ENCODE measurements at places on chromosomes 7 and 10.

- no peak for DNase-seq
These were observed 219.4 kb downstream of the ABCA13 start for GRCh38 chr7:48390388-48391327.

DNA sequence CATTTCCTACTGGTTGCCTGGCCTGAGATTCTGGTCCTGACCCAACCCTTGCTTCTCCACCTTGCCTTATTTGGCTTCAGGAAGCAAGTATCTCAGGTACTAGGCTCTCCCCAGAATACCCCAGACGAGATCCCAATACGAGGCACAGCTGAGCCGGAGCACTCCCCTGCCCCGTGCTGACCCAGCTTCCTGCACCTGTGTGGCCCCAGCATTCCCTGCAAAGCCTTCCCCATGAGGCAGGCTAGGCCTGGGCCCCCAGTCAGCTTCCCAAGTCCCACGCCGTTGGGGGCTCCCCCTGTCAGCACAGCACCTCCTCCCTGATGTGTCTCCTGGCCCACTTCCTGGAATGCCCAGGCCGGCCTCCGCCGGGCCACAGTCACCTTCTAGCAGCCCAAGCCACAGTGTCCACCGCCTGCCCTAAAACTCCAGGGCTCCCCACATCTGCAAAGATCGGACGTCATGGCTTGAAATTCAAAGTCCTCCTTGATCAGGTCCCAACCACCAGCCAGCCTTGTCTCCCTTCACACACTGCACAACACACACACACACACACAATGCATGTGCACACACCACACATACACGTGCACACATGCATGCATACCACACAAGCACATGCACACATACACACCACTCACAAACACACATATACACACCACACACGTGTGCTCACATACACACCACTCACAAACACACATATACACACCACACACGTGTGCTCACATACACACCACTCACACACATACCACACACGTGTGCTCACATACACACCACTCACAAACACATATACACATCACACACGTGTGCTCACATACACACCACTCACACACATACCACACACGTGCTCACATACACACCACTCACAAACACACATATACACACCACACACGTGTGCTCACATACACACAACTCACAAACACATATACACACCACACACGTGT, 78.9 kb upstream of the FOXK1 start:
- DNase-seq, result no peak

DNA sequence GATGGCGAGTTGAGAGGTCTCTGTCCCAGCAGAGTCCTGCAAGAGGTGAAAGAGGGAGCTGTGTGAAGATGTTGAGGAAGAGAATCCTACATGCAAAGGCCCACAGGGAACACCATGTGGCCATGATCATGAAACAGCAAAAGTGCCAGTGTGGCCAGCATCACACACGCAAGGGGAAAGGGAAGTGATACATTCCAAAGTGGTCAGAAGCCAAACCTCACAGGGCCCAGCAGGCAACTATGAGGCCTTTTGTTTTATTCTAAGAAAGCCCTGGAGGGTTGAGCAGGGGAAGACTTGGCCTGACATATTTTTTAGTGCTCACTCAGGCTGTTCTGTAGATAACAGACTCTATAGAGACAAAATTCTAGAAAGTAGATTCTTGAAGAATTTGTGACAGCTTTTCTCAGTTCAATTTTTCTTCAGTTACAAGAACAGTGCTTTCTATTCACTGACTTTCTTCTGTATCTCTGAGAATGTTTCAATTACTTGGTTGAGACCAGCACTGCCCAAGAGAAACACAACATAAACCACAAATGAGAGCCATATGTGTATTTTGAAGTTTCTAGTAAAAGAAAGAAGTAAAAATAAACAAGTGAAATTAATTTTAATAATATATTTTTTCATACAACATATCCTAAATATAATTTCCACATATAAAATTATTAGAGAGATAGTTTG, 82.3 kb downstream of the HTR7 start:
- DNase-seq, result no peak

DNA sequence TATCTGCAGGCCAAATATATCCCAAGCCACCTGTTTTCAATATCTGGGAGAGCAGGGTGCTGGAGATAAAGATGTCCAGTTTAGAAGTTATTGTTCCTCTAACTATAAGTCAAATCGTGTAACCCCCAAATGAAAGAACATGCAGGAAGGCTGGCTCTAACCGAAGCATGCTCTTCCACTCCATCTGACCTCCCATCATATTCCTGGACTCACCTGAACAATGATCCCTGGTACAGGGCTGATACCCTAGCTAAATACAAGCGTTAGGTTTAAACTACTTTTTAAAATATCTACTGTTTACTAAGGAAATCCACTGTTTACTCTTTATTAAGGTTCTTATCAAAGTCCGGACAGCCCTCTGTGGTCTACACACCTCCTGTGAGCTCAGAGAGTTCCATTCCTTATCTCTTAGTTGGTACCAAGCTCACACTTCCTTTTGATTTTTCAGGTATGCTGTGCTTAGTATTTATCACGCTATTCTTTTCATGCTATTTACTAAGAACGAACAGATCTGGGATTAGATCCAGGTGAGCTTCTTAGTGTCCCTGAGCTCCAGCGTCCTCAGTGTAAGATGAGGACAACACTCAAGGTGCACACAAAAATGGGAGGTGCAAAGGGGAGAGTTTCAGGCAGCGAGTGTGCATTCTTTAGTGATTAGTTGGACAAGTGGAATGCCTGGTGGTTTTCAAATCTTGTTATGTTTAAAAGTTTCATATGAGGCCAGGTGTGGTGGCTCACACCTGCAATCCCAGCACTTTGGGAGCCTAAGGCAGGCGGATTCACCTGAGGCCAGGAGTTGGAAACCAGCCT, 23.6 kb upstream of the COBL start:
- no peak for DNase-seq

GRCh38 chr7:111958896-111959295, 247.3 kb downstream of the DOCK4 start:
- DNase-seq, result no peak

GRCh38 chr7:150631866-150632864, at the start of gene GIMAP6:
Gene GIMAP6 (minus strand): TSS chr7:150632385. CDS start chr7:150630142, 2,243 bp downstream.
- DNase-seq, result no peak

GRCh38 chr10:86319676-86320075, 46.9 kb downstream of the GRID1 start:
- DNase-seq, result no peak

- DNase-seq, result no peak
These were observed 225.0 kb downstream of the SDHAF3 start for GRCh38 chr7:97342512-97342911.

DNA sequence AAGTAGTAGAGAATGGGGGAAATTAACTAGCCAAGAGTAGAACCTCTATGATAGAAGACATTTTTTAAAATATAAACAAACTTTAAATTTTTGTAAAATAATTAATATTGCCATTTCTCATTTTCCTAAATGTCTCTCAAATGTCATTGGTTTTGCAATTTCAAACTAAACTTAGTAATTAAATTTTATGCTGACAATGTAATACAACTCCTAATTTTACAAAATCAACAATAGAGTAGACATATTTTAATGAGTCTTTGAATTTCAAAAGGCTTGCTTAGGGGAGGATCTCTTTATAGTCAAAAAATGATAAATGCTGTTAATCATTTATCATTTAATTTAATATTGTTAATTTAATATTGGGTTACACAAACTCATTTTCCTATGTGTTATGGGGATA, 81.8 kb downstream of the ZWINT start:
- no peak for DNase-seq

GRCh38 chr7:29207162-29207801, 12.7 kb downstream of the CHN2 start:
- no peak for DNase-seq

GRCh38 chr7:36904802-36905201, 180.5 kb upstream of the AOAH start:
- no peak for DNase-seq

GRCh38 chr10:78541481-78542140, 507.9 kb downstream of the RPS24 start:
- no peak for DNase-seq

DNA sequence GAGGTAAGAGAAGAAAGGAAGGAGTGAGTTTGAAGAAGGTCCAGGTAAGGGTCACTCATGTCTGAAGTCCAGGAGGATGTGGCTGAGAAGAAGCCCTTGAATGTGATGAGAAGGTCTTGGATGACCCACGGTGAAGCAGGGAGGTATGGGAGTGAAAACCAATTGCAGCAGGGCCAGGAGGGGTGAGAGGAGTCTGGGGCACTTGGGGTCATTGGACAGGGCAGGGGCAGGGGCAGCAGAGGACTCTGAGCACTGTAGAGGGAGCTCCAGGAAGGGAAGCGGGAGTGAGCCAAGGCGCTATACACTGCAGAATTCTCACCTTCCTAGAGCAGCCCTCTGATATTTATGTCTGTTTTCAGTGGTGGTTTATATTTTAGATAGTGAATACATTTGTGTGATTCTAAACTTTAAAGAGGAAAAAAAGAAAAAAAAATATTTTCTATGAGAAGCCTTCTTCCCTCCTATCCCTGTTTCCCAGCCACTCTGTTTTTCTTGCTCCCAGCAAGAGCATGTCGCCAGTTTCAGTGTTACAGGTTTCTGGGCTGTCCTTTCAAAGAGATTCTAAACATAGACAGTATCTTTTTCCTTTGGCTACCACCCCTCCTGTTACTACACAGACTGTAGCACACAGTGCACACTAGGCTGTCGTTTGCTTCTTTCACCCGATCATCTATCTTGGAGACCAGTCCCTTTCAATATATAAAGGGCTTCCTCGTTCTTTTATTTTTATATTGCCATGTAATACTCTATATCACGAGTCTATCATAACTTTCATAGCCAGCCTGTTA, 24.5 kb downstream of the BLVRA start:
- DNase-seq, result no peak

- DNase-seq, result no peak
These were observed 7.7 kb downstream of the AGMO start for GRCh38 chr7:15554081-15554480.

GRCh38 chr10:128125416-128125943, 743 bp downstream of the MKI67 start:
- DNase-seq, result no peak

GRCh38 chr7:142412551-142413193, 154.8 kb upstream of the PRSS58 start:
- DNase-seq, result peak; percentile 3

- no peak for DNase-seq
These were observed 17.6 kb downstream of the ZDHHC6 start for GRCh38 chr10:112429147-112429546.

DNA sequence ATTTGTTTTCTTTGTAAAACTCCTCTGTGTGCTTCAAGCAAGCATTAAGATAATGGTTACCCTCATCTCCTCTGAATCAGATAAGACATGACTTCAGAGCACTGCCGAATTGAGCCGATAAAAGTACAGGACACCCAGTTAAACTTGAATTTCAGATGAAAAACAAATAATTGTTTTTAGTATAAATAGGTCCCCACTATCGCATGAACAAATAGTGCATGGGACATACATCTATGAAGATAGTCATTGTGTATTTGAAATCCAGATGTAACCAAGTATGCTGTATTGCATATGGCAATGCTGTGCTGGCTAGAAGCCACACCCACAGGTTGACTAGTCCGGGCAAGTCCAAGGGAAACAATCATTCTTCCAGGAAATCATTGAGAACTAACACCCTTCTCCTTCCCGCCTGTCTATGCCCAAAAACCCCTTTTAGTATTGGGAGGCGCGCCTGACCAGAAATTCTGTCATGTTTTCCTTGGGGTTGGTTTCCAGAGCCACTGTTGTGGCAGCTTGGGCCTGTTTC, 12.6 kb upstream of the FGFR2 start:
- no peak for DNase-seq

- no peak for DNase-seq
These were observed 6.3 kb upstream of the CACNA2D1 start for GRCh38 chr7:82449910-82450309.

DNA sequence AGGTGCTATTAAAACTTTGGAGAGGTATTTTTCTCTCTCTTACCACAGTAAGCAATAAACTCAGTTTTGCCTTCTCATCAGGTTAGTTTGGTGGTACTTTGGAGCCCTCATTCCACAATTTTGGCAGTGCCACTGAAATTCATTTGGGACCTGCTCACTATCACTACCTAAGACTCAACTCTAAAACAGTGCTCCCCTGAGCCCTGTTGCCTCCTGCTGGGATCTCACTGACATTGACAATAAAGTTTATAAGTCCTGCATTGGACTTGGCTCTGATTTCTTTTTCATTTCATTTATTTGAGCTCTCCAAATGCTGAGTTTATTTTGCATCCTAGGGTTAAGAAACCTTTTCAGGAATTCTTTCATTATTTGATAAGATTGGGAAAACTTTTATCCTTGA, 130.8 kb upstream of the HPS1 start:
- no peak for DNase-seq

DNA sequence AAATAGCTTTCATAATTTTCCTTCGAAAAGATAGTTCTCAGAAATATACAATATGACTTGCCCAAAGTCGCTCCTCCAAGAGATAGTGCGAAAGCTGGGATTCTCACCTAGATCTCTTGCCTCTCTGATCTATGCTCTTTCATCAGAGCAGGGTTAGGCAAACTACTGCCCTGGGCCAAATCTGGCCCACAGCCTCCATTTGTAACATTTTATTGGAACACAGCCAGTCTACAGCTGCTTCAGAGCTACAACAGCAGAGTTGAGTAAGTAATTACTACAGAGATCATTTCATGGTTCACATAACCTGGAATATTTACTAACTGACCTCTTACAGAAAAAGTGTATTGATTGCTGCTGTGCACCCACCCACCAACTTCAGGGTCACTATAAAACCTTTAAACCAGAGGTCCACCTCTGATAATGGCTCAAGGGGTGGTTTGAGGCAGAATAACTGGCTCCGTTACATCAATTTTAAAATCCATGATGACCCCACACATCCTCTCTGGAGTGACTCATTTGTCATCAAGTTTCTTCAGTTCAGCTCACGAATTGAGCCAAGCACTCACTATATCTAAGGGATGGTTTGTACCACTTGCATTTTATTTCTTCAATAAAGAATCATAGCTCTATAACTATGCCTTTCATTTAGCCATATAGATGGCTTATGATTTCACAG, 1019.0 kb downstream of the XPNPEP1 start:
- DNase-seq, result no peak

DNA sequence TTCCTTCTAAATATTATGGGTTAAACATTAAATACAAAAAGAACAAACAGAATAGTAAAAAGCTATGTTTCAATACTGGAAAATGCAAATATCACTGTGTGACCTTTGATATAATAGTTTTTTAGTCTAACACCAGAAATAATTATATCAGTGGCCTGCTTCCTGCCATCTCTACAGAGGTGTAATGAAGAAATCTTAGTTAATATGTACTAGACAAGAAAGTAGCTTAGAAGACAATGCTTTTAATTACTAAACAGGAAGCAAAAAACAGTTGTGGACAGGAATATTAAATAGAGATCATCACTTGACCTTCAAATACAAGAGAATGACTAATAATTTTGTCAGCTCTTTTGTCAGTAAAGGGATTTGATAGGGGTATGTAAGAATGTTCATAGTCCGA, 47.4 kb upstream of the LRRN3 start:
- DNase-seq, result no peak

- DNase-seq, result no peak
These were observed 2.6 kb upstream of the GAD2 start for GRCh38 chr10:26214004-26214403.
